Thyroid gland (tissue), 4 donors: ENCODE measurements at places on chromosomes 6 and 20. TPM values are rescaled to one million over a fixed set of nuclear protein-coding genes. Genes with fewer than 3 reads are reported as not detected.

DNA sequence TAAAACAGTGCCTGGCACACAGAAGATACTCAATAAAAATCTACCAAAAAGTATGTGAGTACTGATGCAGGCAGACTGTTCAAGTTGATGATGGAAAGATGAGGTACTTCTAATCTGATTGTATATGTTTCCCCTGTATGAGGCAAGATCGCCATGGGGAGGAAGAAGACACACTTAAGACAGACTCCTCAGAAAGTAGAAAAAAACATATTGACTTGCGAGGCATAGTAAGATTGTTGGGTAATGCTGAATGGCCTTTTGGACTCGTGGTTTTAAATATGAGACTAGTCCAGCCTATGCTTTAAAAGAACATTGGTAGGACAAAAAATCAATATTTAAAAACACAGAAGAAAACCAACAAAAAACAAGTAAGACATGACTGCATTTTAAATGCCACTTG is 72.6 kb downstream of the SHPRH start:
- H3K27ac ChIP-seq = no peak overlapping the region
- H3K4me3 ChIP-seq = no peak overlapping the region
- no peaks in the 10 kb centered on the region for H3K27me3 ChIP-seq
- H3K36me3 ChIP-seq = no peaks in the 10 kb centered on the region

DNA sequence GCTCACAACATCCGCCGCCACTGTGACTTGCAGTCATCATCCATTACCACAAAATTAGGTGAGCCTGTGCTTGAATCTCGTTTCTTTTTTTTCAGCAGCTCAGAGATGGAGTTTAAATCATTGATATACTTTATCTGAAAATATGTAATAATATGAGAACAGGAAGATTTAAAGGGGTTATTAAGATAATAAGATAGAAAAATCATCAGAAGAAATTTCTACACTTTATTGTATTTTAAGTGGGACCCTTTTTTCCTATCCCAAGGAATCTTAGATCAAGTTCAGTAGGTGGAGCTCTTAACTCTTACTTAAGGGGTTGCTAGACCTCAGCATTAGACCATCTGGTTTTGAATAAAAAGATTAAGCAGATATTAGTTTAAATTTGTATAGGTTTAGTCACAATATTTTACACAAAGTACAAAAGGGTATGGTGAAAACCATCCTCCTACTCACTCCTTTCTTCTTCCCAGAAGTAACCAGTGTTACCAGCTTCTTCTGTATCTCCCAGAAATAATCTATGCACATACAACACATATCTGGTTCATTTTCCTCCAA is 9.4 kb upstream of the NCOA7 start:
- DNase-seq = peak; percentile 42
- no peaks in the 10 kb centered on the region for H3K36me3 ChIP-seq
- peak overlapping the region; percentile 94 for H3K27ac ChIP-seq
- no peaks in the 10 kb centered on the region for H3K27me3 ChIP-seq

GRCh38 chr6:37759221-37760144 is 60.0 kb upstream of the ZFAND3 start:
- no peak for DNase-seq
- H3K4me1 ChIP-seq = no peaks in the 10 kb centered on the region
- H3K36me3 ChIP-seq = no peaks in the 10 kb centered on the region
- H3K4me3 ChIP-seq = no peak overlapping the region

DNA sequence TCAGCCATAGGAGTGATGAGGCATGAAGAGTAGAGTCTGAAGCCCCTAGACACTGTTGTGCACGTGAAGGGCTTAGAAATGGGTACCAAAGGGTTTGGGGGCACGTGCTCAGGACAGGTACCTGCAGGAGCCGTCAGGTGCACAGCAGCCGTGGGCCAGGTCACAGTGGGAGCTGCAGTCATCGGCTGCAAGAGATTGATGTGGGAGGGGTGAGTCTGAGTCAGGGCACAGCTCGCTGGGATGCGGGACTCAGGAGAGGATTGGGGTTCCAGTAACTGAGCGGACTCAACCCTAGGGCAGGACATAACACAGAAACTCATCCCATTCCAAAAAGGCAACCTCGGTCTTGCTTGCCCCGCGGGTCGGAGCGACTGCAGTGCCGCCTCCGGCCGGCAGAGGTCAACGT is 1.1 kb downstream of the DLK2 start:
- no peak overlapping the region for H3K4me3 ChIP-seq
- peaks cover 9% of the 10 kb centered on the region for H3K27me3 ChIP-seq
- no peak for DNase-seq
- H3K27ac ChIP-seq = no peak overlapping the region
- H3K36me3 ChIP-seq = peaks cover 16% of the 10 kb centered on the region

GRCh38 chr6:17038316-17038715 is 63.5 kb upstream of the STMND1 start:
- H3K4me1 ChIP-seq = peaks cover 8% of the 10 kb centered on the region
- H3K27me3 ChIP-seq = no peaks in the 10 kb centered on the region
- H3K4me3 ChIP-seq = no peak overlapping the region

DNA sequence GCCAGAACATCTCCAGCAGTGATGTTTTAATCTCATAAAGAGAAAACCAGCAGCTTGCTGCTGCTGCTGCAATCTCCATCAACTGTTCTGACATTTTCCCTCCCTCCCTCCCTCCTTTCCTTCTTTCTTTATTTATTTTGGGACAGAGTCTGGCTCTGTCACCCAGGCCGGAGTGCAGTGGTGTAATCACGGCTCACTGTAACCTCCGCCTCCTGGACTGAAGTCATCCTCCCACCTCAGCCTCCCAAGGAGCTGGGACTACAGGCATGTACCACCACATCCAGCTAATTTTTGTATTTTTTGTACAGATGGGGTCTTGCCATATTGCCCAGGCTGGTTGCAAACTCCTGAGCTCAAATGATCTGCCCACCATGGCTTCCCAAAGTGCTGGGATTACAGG is 5.7 kb downstream of the ELOVL5 start:
- H3K36me3 ChIP-seq = no peaks in the 10 kb centered on the region
- H3K27ac ChIP-seq = no peak overlapping the region
- H3K27me3 ChIP-seq = no peaks in the 10 kb centered on the region
- peaks cover 13% of the 10 kb centered on the region for H3K4me1 ChIP-seq

DNA sequence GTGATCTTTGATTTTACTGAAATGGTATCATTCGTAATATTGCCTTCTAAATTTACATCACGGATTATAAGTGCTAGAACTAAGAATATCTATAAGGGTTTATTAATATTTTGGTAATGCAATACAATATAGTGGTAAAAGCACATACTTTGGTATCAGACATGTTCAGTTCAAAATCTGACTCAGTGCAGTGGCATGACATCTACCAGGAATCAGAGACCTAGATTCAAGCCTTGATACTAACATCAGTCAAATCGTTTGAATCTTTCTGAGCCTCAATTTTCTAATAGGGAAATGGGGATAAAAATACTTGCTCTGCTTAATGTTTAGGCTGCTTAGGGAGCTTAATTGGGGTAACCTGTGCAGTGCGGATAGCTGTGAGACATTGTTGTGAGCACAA is 488.0 kb downstream of the BCKDHB start:
- no peaks in the 10 kb centered on the region for H3K27me3 ChIP-seq
- H3K4me1 ChIP-seq = no peaks in the 10 kb centered on the region
- no peak overlapping the region for H3K27ac ChIP-seq
- DNase-seq = no peak
- no peak overlapping the region for H3K4me3 ChIP-seq

GRCh38 chr6:54775576-54775975 is 71.0 kb upstream of the FAM83B start:
- no peak overlapping the region for H3K27ac ChIP-seq
- H3K27me3 ChIP-seq = no peaks in the 10 kb centered on the region
- no peaks in the 10 kb centered on the region for H3K36me3 ChIP-seq
- no peak for DNase-seq
- H3K4me1 ChIP-seq = no peaks in the 10 kb centered on the region

DNA sequence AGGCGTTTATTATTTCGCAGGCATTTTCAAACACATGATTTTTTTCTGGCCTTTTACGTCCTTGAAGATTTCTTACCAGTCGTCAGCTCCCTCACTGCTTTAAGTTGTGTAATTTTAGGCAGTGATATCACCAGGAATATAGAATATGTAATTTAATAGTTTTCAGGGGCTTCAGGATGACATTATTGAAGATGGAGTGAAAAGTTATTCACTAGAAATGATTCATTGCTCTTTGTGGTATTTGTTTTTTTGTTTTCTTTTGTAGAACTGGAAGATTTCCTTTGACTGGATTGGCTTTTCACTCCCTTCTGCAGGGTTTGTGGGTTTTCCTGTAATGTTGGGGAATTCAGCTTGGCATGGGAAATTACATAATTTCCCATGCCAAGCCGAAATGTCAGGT is 2.0 kb downstream of the LRRC1 start:
- H3K27ac ChIP-seq = peak overlapping the region; percentile 56
- peaks cover 8% of the 10 kb centered on the region for H3K4me1 ChIP-seq
- H3K27me3 ChIP-seq = no peaks in the 10 kb centered on the region
- H3K4me3 ChIP-seq = peak overlapping the region; percentile 76
- no peak for DNase-seq
- no peaks in the 10 kb centered on the region for H3K36me3 ChIP-seq

- DNase-seq = no peak
- H3K27me3 ChIP-seq = no peaks in the 10 kb centered on the region
- no peaks in the 10 kb centered on the region for H3K4me1 ChIP-seq
- no peaks in the 10 kb centered on the region for H3K36me3 ChIP-seq
Observed at GRCh38 chr6:8137529-8137939, 35.2 kb upstream of the EEF1E1 start.

- DNase-seq = no peak
- H3K36me3 ChIP-seq = no peaks in the 10 kb centered on the region
- H3K27ac ChIP-seq = no peak overlapping the region
- H3K27me3 ChIP-seq = no peaks in the 10 kb centered on the region
- H3K4me3 ChIP-seq = no peak overlapping the region
- no peaks in the 10 kb centered on the region for H3K4me1 ChIP-seq
Observed at GRCh38 chr6:84785671-84786070, 21.3 kb upstream of the TBX18 start.

DNA sequence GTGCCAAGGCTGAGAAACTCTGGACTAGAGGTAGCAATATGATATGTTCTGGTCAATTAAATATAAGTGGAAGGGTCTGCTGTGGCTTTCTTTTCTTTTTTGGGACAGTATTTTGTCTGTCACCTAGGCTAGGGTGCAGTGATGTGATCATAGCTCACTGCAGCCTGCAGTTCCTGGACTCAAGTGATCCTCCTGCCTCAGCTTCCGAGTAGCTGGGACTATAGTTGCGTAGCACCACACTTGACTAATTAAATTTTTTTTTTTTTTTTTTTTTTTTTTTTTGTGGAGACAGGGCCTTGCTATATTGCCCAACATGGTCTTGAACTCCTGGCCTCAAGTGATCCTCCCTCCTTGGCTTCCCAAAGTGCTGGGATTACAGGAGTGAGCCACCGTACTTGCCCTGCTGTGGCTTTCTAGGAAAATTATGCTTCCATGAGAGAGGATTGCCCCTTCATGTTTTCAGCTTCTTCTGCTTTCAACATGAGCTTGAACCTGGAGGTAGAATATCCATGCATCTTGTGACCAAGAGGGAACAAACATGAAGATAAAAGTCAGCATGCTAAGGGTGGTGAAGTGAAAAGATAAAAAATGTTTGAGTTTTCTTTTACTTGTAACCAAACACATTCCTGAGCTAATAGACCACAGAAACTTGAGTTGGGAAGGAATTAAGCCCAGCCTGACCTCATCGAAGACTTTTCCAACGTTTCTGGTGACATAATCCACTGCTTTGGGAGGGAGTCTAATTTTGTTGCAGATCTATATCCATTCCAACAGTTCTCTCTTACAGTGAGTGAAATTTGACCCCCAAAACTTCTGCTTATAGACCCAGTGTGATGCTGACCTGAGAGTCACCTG is 75.1 kb downstream of the CARMIL1 start:
- H3K27ac ChIP-seq = peak overlapping the region; percentile 25
- no peaks in the 10 kb centered on the region for H3K36me3 ChIP-seq
- no peaks in the 10 kb centered on the region for H3K27me3 ChIP-seq
- H3K4me1 ChIP-seq = peaks cover 53% of the 10 kb centered on the region

DNA sequence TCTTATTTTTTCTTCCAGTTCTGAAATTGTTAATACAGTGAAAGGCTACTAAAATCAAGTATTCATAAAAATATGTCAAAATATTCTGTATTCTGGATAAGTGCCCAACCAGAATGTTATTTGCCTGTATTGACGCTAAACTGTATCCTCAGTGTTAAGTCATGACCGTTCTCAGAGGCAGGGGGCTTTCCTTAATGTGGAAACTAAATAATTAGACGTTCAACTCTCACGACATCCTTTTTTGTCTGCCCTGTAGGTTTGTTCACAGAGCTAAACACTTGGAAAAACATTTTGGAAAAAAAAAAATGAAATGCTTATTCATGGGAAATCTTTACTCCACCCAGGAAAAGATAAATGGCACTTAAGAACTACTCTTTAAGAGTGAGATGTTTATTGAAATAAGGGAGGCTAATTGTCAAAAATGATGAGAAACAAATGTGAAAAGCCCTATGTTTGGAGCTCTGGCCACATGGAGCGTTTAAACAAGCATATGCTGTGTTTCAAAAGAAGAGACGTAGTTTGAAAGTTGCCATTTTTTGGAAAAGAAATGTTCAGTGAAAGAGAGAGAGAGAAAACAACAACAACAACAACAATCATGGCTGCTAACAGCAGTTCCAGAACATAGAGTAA is 453.1 kb upstream of the MARCKS start:
- H3K4me1 ChIP-seq = no peaks in the 10 kb centered on the region
- no peaks in the 10 kb centered on the region for H3K36me3 ChIP-seq
- no peak overlapping the region for H3K4me3 ChIP-seq
- DNase-seq = no peak

- H3K4me3 ChIP-seq = no peak overlapping the region
- no peak overlapping the region for H3K27ac ChIP-seq
- H3K4me1 ChIP-seq = no peaks in the 10 kb centered on the region
Observed at GRCh38 chr20:18284805-18285533, 3.4 kb upstream of the ZNF133 start.

DNA sequence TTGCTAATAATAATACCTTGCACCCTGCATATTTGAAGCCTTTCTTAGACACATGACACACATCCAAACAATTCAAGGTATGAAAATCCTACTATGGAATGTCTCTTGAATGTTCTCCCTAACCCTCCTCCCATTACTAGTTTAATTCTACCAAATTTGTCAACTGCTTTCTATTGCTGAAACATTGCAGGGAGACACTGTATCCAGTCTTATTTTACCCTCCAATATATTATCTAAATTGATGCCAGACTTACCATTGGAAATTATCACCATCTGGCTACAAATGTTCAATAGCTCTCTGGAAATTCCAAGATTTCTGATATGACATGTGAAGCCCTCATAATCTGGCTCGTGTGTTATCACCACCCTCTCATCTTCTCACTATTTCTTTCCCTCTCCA is 1027.3 kb upstream of the CITED2 start:
- DNase-seq = no peak
- H3K27ac ChIP-seq = no peak overlapping the region
- H3K36me3 ChIP-seq = no peaks in the 10 kb centered on the region
- H3K4me3 ChIP-seq = no peak overlapping the region
- no peaks in the 10 kb centered on the region for H3K27me3 ChIP-seq

- H3K36me3 ChIP-seq = no peaks in the 10 kb centered on the region
- no peaks in the 10 kb centered on the region for H3K4me1 ChIP-seq
- no peak overlapping the region for H3K4me3 ChIP-seq
- no peak overlapping the region for H3K27ac ChIP-seq
- no peak for DNase-seq
Observed at GRCh38 chr6:147972448-147972847, 370.2 kb upstream of the SASH1 start.

Gene OSER1
- 42.6 TPM for total RNA-seq

Gene VNN1
- 5.8 TPM for total RNA-seq

Gene GRM4
- total RNA-seq = not detected

Gene BMP7
- total RNA-seq = 113 TPM

Gene ZC2HC1B
- total RNA-seq = not detected

Gene KCNK5
- 12.5 TPM for total RNA-seq

Gene HNF4A
- not detected for total RNA-seq

Gene PRICKLE4
- total RNA-seq = 4.0 TPM

Gene TRDN
- total RNA-seq = not detected

Gene SLC24A3
- 4.0 TPM for total RNA-seq

Gene UBE2C
- 0.45 TPM for total RNA-seq
